ENCODE measurements at places on chromosomes 12 and 14. TPM values are rescaled to one million over a fixed set of nuclear protein-coding genes. Genes with fewer than 3 reads are reported as not detected.

DACT1 gene
- total RNA-seq, result 0.50 TPM

BCL11B gene
- total RNA-seq, result 99.5 TPM

SLC22A17 gene
- 3.4 TPM for total RNA-seq

FSCB gene
- not detected for total RNA-seq

GPRC5A gene
- not detected for total RNA-seq

- no peak for DNase-seq
Measured at GRCh38 chr12:106644335-106645073, 61.7 kb downstream of the RFX4 start.

DNA sequence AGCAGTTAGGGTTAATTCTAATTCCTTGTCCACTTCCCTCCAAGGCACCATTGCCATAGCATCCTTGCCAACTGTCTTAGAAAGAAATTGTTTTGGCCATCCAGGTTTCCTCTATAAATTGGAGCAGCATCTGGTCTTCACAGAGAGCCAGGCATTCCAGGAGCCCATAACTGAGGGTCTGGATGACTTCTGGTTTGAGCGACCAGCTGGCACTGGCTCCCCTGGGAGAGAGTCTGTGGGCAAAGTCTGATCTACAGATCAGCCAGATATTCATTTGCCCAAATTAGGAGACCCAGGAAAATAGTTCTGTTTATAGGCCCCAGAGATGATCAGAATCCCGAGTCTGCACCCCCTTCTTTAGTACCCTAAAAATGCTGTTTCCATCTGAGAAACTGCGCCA is 16.0 kb downstream of the VSX2 start:
- DNase-seq, result no peak

DNA sequence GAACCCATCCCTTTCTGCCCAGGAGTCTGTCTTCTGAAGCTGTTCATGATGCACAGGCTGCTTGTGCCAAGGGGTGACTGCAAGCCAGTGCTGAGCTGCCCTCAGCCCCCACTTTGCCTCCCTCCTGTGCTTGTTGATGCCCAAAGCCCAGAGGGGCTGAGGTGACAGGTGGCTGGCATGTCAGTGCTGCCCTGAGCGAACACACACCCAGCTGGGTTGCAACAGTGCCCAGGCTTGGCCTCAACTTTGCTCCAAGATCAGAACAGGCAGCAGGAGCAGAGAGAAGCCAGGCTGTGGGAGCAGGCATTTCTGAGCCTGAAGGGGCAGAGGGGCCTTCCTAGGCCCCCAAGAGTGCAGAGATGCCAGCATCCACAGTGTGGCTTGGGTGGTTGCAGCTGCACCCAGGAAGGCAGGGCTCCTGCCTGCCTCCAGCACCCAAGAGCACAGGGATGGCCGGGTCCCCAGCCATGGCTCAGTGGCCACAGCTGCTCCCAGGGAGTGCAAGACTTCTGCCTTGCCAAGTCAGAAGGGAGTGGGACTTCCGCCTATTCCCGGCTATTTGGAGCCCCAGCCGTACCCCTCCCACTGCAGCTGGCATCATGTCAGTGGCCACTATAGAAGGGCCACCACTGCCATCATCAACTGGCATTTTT is 83.1 kb downstream of the SLC16A7 start:
- DNase-seq, result peak; percentile 19

- no peak for DNase-seq
Measured at GRCh38 chr14:100567009-100567876, 20.0 kb downstream of the BEGAIN start.

GRCh38 chr12:52815676-52816588 is 2.0 kb upstream of the KRT4 start:
- DNase-seq, result no peak

- peak; percentile 41 for DNase-seq
Measured at GRCh38 chr14:102900631-102901571, 21.6 kb upstream of the AMN start.

DNA sequence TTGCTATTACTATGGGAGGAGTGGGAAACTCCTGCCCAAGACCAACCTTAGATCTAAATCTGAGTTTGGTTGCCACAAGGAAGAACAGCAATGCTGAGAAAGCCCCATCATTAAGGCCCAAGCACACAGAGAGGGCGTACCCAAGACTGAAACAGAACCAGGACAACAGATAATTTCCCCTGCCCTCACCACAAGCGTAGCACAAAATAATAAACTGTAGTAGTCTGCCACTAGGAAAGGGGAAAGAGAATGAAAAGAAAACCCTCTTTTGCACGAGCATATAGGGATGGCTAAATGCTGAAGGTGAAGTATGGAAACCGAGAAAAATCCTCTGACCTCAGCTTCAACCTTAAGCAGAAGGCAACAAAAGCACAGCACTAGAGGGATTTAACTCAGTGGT is 76.5 kb upstream of the DHRS4 start:
- DNase-seq, result no peak

DNA sequence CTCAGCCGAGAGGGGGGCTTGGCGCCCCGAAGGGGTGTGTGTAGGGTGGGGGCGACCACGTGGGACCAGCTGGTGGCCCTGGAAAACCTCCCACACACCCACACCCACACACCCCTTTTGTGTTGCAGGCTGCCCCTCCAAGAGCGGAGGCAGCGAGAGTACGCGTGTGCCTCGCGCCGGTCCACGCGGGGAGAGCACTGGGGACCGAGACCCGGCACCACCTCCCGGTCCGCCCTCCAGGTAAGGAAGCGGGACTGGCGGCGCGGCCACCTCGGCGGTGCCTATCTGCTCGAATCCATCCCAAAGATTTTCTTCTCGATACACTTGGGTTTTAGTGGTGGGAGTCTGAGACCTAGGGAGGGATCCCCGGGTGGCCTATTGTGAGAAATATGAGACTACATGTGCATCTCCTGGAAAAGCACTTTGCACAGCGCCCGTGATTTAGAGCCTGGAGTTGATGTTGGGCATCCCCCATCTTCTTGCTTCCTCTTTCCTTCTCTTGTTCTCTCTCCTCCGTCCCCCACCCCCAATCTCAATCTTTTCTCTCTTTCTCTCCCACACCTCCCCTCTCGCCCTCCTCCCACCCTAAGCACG is 393 bp downstream of the SYT1 start:
- no peak for DNase-seq

- no peak for DNase-seq
Measured at GRCh38 chr14:38286452-38286851, 30.6 kb upstream of the CLEC14A start.

- DNase-seq, result no peak
Measured at GRCh38 chr12:50257236-50258166, 25.8 kb downstream of the LIMA1 start.

DNA sequence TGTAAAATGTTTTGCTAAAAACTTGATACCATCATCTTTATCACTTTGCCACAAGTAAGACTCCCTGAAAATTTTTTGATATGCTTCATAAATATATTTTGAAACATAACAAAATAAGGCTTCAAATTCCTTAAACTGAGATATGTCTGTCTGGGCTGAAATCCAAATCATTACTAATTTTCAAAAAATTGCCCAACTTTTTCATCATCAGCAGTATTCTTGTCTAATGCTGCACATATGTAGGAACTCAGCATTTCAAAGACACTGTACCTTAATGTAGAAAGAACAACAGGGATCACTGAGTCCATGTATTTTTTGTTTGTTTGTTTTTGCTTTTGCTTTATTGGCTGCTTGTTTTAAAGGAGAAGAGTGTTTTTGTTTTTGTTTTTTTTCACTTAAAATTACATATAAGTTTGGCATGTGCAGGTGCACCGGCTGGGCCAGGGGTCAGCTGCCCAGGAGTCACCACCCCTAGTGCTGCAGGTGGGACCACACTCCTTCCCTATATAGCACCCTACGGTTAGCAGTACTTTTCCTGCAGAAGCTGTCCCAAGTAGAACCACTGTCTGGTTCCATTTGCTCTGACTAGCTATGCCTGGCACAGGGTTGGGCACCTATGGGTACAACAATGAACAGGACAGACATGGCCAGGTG is 231.2 kb downstream of the PIK3C2G start:
- no peak for DNase-seq

GRCh38 chr14:104927901-104928300 is 3.2 kb downstream of the PLD4 start:
- DNase-seq, result no peak

GRCh38 chr12:100263131-100263530 is 3.7 kb downstream of the DEPDC4 start:
- DNase-seq, result no peak

All from activated naive CD8-positive, alpha-beta T cell treated with anti-CD3 and anti-CD28 coated beads, Interleukin-2, amount 10 ng/mL, durations not matched to agents 7 days and 5 days (primary cell).